Lung (tissue), 17 donors: ENCODE measurements at places on chromosomes 13 and 19. TPM values are rescaled to one million over a fixed set of nuclear protein-coding genes. Genes with fewer than 3 reads are reported as not detected.

- peak overlapping the region; percentile 81 for H3K4me3 ChIP-seq
- peaks cover 25% of the 10 kb centered on the region for H3K4me1 ChIP-seq
- peak overlapping the region; percentile 91 for H3K27ac ChIP-seq
- no peaks in the 10 kb centered on the region for H3K27me3 ChIP-seq
Observed at GRCh38 chr13:46554951-46555350, 2.0 kb downstream of the LRCH1 start.

Gene RFPL4A
- not detected for total RNA-seq

Gene LIG4
- total RNA-seq: 10.4 TPM

DNA sequence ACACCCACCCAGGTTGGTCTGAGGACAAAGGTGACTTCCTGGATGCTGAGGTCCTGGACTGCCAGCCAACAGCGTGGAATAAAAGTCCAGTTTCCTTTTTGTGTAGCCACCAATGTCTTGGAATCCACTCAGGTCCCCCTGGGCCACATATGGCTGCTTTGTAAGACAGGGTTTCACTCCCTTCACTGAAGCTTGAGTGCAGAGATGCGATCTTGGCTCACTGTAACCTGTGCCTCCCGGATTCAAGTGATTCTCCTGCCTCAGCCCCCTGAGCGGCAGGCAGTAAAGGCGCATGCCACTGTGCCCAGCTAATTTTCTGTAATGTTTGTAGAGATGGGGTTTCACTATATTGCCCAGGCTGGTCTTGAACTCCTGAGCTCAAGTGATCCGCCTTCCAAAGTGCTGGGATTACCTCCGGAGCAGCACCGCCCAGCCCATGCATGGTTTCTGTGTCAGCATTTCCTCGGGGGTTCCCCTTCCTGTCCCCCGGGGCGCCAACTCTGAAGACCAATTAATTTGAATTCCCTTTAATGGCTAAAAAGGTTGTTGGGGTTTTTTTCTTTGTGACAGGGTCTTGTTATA is 17.5 kb downstream of the KANK2 start:
- DNase-seq: no peak
- no peaks in the 10 kb centered on the region for H3K27me3 ChIP-seq
- no peaks in the 10 kb centered on the region for H3K4me1 ChIP-seq
- H3K36me3 ChIP-seq: peaks cover 59% of the 10 kb centered on the region

- H3K27ac ChIP-seq: no peak overlapping the region
- peaks cover 7% of the 10 kb centered on the region for H3K4me1 ChIP-seq
- no peaks in the 10 kb centered on the region for H3K36me3 ChIP-seq
Observed at GRCh38 chr13:102688306-102688973, 6.4 kb downstream of the METTL21C start.

Gene WASF3
- 14.4 TPM for total RNA-seq

Gene ODAD3
- 9.8 TPM for total RNA-seq

DNA sequence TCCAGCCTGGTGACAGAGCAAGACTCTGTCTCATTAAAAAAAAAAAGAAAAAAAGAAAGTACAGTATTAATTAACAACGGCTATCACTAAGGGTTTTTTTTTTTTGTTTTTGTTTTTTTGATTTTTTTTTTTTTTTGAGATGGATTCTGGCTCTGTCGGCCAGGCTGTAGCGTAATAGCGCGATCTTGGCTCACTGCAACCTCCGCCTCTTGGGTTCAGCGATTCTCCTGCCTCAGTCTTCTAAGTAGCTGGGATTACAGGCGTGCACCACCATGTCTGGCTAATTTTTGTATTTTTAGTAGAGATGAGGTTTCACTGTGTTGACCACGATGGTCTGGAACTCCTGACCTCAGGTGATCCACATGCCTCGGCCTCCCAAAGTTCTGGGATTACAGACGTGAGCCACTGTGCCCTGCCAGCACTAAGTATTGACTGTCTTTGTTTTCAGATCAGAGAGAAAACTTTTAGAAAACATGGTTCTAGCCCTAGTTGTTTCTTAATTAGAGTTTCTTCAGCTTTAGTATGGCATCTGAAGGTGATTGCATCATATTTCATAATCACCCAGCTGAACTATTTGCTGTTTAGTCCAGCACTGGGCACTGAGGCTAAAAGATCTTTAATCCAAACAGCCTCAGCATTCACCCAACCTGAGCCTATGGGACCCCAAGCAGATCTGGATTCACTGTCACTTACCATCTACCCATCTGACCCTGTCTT is 2.7 kb upstream of the GATAD2A start:
- no peaks in the 10 kb centered on the region for H3K36me3 ChIP-seq
- peak overlapping the region; percentile 68 for H3K27ac ChIP-seq
- no peaks in the 10 kb centered on the region for H3K27me3 ChIP-seq

Gene KANK3
- total RNA-seq: 42.3 TPM

Gene CGB2
- 0.58 TPM for total RNA-seq

DNA sequence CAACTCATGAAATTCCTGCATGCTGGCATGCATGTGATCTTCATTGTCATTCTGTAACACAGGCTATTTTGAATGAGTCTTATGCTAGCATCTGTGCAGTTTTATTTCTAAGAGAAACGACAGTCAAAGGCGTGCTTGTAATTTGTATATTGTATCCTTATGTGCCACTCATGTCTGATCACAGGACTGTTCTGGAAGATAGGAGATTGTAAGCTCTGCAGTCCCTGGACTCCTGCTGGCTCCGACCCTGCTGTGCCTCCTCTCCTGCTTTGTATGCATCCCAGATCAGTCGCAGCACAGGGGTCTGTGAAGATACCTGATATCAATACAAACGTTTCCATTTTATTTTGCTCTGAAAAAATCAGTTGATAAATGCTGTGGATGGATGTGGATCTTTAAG is 653.1 kb downstream of the LIG4 start:
- DNase-seq: no peak
- no peak overlapping the region for H3K27ac ChIP-seq
- H3K27me3 ChIP-seq: no peaks in the 10 kb centered on the region
- no peaks in the 10 kb centered on the region for H3K4me1 ChIP-seq

Gene SPATA13
- 36.7 TPM for total RNA-seq

Gene LIM2
- total RNA-seq: not detected

Gene TNNI3
- total RNA-seq: 4.8 TPM

Gene PGLYRP2
- total RNA-seq: not detected

Gene FLT1
- 71.3 TPM for total RNA-seq

DNA sequence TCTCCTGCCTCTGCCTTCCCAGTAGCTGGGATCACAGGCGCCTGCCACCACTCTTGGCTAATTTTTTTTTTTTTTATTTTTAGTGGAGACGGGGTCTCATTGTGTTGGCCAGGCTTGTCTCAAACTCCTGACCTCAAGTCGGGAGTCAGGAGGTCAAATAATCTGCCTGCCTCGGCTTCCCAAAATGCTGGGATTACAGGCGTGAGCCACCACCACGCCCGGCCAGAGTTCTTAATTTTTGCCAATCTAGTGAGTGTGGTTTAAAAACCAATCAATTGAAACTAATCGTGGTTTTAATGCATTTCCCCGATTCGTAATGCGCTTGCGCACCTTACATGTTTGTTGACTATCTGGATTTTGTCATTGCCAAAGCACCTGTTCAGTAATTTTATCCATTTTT is 37.0 kb downstream of the SKA3 start:
- peak overlapping the region; percentile 69 for H3K27ac ChIP-seq
- peaks cover 3% of the 10 kb centered on the region for H3K36me3 ChIP-seq
- H3K4me1 ChIP-seq: peaks cover 10% of the 10 kb centered on the region
- no peaks in the 10 kb centered on the region for H3K27me3 ChIP-seq
- no peak for DNase-seq
- H3K4me3 ChIP-seq: no peak overlapping the region

Gene TMPRSS9
- 0.09 TPM for total RNA-seq

DNA sequence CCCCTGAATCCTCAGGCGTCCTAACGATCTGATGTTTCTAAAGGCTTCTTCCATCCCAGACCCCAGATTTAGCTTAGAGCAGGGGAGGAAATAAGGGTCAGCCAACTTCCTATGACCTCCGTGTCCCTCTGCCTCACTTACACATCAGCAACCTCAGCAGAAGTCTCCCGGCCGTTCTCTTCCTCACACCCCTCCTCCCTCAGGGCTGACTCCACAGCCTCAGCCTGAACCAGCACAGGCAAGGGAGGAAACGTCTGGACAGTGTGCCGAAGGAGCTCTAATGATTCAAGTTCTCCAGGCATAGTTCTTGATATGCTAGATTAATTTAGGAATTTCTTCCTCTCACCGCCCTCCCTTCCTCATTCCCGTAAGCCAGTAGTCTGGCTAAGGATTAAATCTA is 121.4 kb downstream of the NUFIP1 start:
- peak; percentile 37 for DNase-seq
- no peak overlapping the region for H3K27ac ChIP-seq
- no peaks in the 10 kb centered on the region for H3K36me3 ChIP-seq
- no peaks in the 10 kb centered on the region for H3K27me3 ChIP-seq

- peak; percentile 72 for DNase-seq
- no peaks in the 10 kb centered on the region for H3K36me3 ChIP-seq
- no peak overlapping the region for H3K4me3 ChIP-seq
- H3K27me3 ChIP-seq: no peaks in the 10 kb centered on the region
- H3K27ac ChIP-seq: peak overlapping the region; percentile 30
Observed at GRCh38 chr13:50529154-50529882, 314.2 kb downstream of the DLEU7 start.

Gene DCT
- 1.1 TPM for total RNA-seq

GRCh38 chr19:39155114-39155700 is 29.6 kb downstream of the PAK4 start:
- peaks cover 3% of the 10 kb centered on the region for H3K4me1 ChIP-seq
- H3K27me3 ChIP-seq: no peaks in the 10 kb centered on the region

DNA sequence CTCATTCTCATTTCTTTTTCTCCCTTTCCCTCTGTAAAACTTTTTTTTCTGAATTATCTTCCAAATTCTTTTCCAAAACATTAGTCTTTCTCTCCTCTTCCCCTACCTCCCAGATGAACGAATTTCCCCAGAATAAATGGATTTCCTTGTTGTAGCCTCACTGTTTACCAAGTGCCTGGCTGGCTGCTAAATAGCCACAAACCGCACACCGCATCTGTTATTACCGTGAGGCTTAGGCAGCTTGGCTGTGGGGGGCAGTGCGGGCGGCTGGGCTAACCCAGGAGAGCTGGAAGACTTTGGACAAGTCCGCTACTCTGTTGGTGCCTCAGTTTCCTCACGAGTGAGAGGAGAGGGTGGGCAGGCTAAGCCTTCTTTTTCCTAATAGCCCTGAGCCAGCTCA is 10.7 kb downstream of the IL17D start:
- H3K4me1 ChIP-seq: peaks cover 14% of the 10 kb centered on the region
- H3K36me3 ChIP-seq: no peaks in the 10 kb centered on the region
- DNase-seq: no peak
- peak overlapping the region; percentile 12 for H3K27ac ChIP-seq
- H3K4me3 ChIP-seq: no peak overlapping the region

DNA sequence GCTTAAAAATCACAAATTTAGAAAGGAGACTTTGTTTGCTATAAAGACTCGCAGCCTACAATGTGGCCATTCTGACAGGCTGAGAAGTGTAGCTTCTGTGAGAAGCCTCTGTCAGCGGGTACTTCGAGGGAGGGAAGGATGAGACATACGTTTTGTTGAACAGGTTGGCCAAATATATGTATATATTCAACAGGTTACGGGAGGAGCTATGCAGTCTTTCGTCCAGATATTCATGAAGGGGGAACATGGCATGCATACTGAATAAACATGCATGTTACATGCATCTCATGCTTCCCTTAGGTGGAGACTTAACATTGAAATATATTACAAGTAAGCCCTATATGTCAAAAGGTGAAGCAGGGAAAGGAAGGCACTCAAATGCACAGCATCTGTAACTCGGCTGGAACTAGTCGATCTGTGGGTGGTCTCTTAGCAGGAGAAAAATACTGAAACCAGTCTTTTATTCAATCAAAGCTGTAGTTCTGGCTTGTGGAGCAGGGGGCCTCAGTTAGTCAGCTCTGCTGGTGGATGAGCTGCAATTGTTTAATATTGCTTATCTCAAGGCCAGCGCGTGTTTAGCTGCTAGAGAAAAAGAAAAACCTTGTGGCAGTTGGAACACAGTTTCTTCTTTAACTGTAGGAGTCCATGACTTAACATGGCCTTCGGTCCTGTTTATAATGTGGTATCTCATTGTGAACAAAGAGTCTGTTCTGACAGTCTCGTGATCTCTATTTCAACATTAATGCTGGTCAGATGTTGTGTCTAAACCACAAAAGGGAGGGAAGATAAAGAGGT is 94.3 kb downstream of the FAM216B start:
- no peak overlapping the region for H3K4me3 ChIP-seq
- no peaks in the 10 kb centered on the region for H3K36me3 ChIP-seq
- no peaks in the 10 kb centered on the region for H3K27me3 ChIP-seq
- DNase-seq: peak; percentile 93
- peaks cover 46% of the 10 kb centered on the region for H3K4me1 ChIP-seq

Gene PRRG2
- total RNA-seq: 11.7 TPM

- H3K36me3 ChIP-seq: no peaks in the 10 kb centered on the region
- no peak overlapping the region for H3K27ac ChIP-seq
- DNase-seq: no peak
Observed at GRCh38 chr19:6070720-6071485, 39.4 kb downstream of the RFX2 start.

Gene APOE
- 177 TPM for total RNA-seq

Gene GJB2
- total RNA-seq: 1.4 TPM

Gene FGF21
- total RNA-seq: not detected

GRCh38 chr13:102726430-102726829 is 31.6 kb upstream of the METTL21C start:
- no peak overlapping the region for H3K4me3 ChIP-seq
- no peak overlapping the region for H3K27ac ChIP-seq
- H3K4me1 ChIP-seq: no peaks in the 10 kb centered on the region
- no peak for DNase-seq

GRCh38 chr19:28065026-28065425 is 1147.9 kb downstream of the UQCRFS1 start:
- no peaks in the 10 kb centered on the region for H3K27me3 ChIP-seq
- no peak overlapping the region for H3K4me3 ChIP-seq
- no peak overlapping the region for H3K27ac ChIP-seq
- no peaks in the 10 kb centered on the region for H3K36me3 ChIP-seq
- no peak for DNase-seq

Gene METTL21C
- not detected for total RNA-seq

DNA sequence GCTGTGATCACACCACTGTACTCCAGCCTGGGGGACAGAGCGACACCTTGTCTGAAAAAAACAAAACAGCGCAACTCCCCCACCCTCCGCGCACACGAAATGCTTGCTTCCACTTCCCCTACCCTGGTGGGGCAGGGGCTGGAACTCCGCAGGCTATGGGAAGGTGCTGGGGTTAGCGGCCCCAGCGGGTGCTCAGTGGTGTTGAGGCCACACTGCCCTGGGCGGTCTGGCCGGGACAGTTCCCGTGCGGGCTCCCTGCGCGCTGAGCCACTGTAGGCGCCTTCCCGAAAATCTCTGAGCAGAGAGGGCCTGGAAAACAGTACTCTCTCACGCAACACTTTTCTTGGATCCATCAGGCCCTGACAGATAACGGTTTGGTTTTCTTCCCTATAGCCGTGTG is 1.1 kb upstream of the WTIP start:
- no peak overlapping the region for H3K4me3 ChIP-seq
- no peaks in the 10 kb centered on the region for H3K27me3 ChIP-seq
- DNase-seq: no peak
- H3K27ac ChIP-seq: no peak overlapping the region

Gene ZNF154
- 34.6 TPM for total RNA-seq

Gene ZNF222
- total RNA-seq: 3.4 TPM
